ENCODE measurements at places on chromosomes 5 and 9.

GRCh38 chr5:169174923-169175322, 126.0 kb downstream of the SLIT3 start:
- no peak for DNase-seq

GRCh38 chr9:120626512-120626911, 46.5 kb upstream of the CDK5RAP2 start:
- DNase-seq, result no peak

DNA sequence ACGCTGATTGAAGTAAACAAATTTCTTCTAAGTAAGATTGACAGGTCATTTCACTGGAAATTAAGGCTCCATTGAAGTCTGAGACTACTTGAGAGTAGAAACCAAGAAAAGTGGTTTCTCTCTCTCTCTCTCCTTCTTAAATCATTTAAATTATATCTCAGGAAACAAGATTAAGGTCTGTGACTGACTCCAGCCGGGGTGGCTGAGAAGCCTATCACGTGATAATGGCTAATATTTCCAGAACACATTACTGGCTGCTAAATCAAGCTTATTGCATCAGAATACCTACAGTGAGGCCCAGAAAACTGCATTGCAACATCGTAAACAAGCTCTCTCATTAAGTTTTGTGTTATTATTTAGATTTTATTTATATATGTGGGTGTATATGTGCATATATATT, 88.4 kb downstream of the PTCD2 start:
- no peak for DNase-seq

- DNase-seq, result no peak
Observed at GRCh38 chr5:109413458-109413857, 3.7 kb upstream of the PJA2 start.

DNA sequence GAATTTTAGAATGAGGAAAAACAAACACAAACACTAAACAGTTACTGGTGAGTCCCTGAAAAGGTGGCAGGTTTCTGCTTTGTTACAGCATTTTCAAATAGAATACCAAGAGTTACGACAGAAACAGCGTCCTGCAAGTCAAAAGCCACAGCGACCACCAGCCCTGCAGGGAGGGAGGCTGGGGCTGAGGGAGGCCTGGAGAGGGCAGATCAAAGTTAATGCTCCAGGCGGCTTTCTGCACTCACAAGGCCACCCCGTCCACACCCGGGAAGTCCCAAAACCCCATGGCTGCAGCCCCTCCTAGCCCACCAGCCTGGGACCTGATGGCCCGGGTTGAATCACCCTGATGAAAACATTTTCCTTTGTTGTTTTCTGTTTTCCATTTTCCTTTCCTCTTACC, 29.3 kb downstream of the COL23A1 start:
- no peak for DNase-seq

- no peak for DNase-seq
Observed at GRCh38 chr9:110820381-110820780, 151.8 kb downstream of the MUSK start.
